Pancreas (tissue), 10 donors: ENCODE measurements at places on chromosomes 1 and 21. TPM values are rescaled to one million over a fixed set of nuclear protein-coding genes. Genes with fewer than 3 reads are reported as not detected.

ECM1 gene
- total RNA-seq = 1.2 TPM

AMY1A gene
- 1.6 TPM for total RNA-seq

ACOT11 gene
- 3.2 TPM for total RNA-seq

- DNase-seq = no peak
Measured at GRCh38 chr1:236009857-236010256, 55.0 kb downstream of the NID1 start.

DNA sequence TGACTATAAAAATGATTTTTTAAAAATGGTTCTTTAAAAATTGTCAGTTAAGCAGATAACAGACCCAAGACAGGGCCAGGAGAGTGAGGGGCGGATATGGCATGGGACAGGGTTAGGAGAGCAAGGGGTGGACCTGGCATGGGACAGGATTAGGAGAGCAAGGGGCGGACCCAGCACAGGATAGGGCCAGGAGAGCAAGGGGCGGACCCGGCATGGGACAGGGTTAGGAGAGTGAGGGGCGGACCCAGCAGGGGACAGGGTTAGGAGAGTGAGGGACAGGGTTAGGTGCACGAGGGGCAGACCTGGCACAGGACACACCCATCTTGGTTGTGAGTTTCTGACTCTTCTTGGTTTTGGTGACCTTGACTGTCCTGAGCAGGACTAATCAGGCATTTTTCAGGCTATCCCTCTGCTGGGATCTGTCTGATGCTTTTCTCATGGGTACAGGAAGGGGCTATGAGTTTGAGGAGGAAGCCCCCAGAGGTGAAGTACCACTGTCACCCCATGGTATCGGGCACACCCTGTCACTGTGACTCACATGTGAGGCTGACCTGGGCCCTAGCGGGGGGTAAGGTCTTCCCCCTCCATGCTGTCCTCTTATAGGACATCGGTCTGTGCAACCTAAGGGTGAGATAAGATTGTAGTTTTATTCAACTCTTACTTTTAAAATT lies 159.0 kb upstream of the COL6A1 start:
- no peak for DNase-seq

- DNase-seq = no peak
Measured at GRCh38 chr21:9738527-9738926, 782.9 kb upstream of the TPTE start.

DNA sequence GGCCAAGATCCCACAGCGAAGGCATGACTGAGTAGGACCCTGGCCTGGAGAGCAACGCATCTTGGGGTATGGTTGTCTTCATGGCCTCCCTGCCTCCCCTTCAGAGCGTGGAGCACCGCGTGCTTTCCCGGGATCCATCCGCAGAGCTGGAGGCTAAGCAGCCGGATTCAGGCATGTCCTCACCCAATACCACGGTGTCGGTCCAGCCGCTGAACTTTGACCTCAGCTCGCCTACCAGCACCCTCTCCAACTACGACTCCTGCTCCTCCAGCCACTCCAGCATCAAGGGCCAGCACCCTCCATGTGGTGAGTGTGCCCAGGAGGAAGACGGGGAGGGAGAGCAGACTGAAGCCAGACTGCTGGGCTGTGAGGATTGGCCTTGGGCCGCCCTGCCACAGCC lies 19.8 kb downstream of the ESPN start:
- DNase-seq = no peak

NGF gene
- total RNA-seq = not detected

GRCh38 chr1:53559854-53560580 lies 100.8 kb downstream of the DMRTB1 start:
- no peak for DNase-seq

DNA sequence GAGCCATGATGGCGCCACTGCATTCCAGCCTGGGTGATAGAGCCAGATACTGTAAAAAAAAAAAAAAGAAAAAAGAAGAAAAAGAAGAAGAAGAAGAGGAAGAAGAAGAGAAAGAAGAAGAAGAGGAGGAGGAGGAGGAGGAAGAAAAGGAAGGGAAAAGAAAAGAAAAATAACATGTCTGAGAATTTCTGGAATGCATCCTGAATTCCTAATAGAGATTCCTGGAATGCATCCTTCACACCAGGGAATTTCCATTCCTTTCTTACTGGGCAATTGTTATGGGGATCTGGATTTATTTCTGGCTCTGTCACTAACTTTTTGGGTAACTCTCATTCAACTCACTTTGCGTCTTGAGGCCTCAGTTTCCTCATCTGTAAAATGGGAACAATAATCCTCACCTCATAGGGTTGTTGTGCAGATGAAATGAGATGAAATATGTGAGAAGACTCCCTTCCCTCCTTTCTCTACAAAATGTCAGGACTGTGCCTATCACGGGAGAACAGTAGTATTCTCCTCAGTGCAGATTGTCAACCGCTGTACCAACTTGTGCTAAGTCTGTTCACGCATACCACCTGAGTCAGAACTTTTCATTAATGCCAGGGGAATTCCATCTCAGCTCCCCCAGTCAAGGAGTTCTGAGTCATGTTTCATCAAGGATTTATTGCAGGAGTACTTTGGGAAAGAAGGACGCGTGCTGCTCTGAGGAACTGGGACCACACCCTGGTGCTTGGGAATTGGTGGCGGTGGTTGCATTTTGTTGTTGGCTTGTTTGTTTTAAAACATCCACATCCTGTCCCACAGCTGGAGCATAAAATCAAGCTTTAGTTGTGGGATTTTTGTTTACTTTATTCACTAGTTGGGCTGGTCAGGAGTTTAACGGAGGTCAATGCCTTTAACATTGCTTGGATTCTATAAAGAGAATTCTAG lies 42.4 kb upstream of the ROR1 start:
- no peak for DNase-seq

GRCh38 chr1:41510531-41511238 lies 26.2 kb upstream of the EDN2 start:
- DNase-seq = no peak

RAB7B gene
- total RNA-seq = 0.24 TPM

- no peak for DNase-seq
Measured at GRCh38 chr1:66732407-66733166, 19.7 kb upstream of the DYNLT5 start.

GRCh38 chr21:37490084-37490483 lies 123.5 kb downstream of the DYRK1A start:
- DNase-seq = no peak

GDAP2 gene
- 14.6 TPM for total RNA-seq
